CD4-positive, alpha-beta T cell treated with Interleukin-6 at 100 ng/mL for 8 hours (primary cell): ENCODE measurements at places on chromosomes 7 and 10.

- no peak for DNase-seq
Observed at GRCh38 chr7:74009719-74010118, 18.3 kb upstream of the ELN start.

- no peak for DNase-seq
Observed at GRCh38 chr7:149198161-149198816, 2.9 kb downstream of the ZNF282 start.

DNA sequence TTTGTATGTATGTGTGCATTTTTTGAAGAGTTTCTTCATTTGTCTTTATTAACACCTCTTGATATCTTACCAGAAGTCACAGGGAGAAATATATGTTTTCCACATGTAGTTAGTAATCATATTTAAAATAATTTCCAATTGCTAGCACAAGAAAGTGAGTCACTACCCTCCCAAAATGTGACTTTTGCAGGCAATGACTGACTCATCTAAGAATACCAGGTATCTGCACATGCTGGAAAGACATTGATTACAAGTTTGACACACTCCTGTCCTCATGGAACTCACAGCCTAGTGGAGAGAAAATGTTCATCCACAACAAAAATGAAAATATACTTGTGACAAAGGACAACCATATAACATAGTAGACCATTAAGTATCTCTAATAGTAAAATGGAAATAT lies 82.9 kb downstream of the SEMA3D start:
- DNase-seq = no peak

- DNase-seq = no peak
Observed at GRCh38 chr7:105718511-105718925, 137.2 kb upstream of the EFCAB10 start.

GRCh38 chr7:108140671-108141070 lies 10.5 kb upstream of the LAMB4 start:
- no peak for DNase-seq

GRCh38 chr7:50662041-50662694 lies 97.0 kb upstream of the DDC start:
- peak; percentile 52 for DNase-seq

DNA sequence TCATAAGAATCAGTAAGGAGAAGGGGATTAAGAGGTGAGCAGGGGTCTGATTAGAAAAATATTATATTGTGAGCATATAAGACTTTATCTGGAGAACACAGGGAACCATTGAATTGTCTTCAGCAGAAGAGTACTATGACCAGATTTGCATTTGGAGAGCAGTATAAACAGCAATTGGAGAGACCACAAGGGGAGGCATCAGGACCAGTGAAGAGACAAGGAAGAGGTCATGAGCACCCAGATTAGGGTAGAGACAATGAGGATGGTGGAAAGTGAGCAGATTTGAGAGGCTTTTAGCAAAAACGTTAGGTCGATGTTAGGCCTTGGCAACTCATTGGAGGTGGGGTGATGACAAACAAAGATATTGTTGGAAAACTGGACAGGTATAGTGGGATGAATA lies 13.0 kb upstream of the SMIM30 start:
- no peak for DNase-seq

DNA sequence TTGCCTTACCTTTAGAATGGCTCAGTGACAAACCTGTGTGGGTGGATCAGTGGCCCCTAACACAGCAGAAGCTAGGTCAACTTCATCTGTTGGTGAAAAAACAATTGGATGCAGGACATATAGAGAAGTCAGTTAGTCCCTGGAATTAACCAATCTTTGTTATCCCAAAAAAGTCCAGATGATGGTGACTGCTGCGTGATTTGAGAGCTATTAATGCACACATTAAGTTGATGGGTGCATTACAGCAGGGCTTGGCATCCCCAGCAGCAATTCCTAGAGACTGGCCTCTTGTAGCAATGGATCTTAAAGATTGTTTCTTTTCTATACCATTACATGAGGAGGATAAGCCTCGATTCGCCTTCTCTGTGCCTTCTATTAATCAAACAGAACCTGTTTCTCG lies 33.3 kb downstream of the OR13A1 start:
- no peak for DNase-seq

- DNase-seq = no peak
Observed at GRCh38 chr10:4595719-4596319, 230.2 kb upstream of the AKR1E2 start.

DNA sequence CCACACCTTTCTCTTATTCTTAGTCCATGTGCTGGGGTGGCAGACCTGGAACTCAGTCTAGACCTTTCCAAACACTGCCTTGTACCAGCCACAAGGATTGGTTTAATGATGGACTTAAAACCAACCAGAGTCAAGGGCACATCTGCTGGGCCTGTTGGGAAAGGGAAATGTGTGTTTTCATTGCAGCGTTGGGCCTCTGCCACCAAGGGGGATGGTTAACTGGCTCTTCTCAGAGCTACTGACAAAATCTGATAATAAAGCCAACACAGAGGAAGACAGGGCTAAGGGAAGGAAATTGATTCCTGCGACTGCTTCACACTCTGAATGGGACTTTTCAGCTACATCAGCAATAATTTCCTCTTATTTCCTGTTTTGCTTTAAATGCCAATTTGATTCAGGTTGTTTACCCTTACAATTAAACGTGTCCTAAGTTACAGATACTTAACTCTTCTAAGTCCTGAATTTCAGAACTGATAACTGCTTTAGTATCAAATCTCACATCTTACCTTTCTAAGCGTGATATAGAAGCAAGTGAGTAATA lies 68.4 kb upstream of the MALRD1 start:
- DNase-seq = no peak

DNA sequence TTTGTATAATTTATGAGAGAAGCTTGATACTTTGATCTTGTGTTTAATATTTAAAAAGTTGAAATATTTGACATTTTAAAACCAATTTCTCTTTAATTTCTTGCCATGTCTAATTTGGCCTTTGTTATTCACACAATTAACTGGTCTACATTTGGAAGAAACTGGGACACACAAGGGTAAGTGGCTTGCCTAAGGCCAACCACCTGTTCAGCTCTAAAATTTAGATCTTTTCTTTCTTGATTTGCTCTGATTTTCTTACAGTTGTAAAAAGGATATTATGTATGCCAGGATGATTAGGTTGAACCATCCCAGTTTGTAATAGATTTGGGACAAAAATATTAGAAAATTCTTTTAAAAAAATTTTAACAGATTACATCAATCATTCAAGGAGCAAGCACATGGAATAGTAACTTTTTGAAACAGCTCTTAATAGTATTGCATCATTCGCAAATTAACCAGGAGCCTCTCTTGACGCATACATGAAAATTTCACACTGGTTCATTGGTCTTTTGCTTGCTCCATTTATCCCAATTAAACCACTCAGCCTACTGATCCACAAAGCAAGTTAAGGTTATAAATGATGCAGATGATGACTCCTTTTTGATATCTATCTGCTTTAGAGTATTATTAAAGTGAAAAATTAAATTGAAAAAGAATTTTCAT lies 222.4 kb upstream of the SLC26A5 start:
- DNase-seq = no peak

DNA sequence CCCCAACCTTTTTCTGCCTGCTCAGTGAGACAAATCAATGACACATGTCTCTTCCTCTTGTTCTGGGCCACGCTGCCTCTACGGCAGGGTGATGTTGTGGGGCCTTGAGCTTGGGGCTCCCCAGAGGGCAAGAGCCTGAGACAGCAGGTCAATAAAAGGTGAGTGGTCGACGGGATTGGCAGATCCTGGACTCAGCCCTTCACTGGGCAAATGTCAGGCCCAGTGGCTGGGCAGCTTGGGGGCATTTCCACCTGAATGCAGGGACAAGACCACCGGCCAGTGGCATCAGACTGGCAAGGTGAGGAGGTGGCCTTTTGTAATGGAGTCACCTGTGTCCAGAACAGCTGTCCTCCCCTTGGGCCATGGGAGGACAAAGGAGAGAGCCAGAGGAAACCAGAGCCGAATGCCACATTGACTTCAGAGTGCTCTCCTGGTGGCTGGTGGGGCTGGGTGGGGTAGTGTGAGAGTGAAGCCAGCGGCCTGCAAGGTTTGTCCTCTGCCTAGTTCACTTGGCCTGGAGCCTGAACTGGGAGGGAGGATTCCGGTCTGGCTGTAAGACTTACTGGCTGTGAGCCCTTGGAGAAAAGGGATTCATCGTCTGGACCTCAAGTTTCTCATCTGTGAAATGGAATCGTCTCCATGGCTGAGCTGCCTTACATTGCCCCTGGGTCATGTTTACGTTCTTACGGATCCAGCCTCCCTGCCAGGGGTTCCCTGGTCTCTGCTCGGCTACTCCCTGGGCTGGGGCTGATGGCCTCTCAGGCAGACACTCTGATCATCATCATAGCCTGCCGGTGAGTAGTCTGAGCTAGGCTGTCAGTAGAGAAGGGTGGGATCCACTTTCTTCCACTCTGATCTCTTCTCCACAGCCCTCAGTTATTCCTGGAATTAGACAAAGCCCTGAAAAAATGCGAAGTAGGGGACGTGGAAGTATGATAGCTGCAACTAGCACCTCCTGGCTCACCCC lies 25.4 kb upstream of the CRHR2 start:
- no peak for DNase-seq

DNA sequence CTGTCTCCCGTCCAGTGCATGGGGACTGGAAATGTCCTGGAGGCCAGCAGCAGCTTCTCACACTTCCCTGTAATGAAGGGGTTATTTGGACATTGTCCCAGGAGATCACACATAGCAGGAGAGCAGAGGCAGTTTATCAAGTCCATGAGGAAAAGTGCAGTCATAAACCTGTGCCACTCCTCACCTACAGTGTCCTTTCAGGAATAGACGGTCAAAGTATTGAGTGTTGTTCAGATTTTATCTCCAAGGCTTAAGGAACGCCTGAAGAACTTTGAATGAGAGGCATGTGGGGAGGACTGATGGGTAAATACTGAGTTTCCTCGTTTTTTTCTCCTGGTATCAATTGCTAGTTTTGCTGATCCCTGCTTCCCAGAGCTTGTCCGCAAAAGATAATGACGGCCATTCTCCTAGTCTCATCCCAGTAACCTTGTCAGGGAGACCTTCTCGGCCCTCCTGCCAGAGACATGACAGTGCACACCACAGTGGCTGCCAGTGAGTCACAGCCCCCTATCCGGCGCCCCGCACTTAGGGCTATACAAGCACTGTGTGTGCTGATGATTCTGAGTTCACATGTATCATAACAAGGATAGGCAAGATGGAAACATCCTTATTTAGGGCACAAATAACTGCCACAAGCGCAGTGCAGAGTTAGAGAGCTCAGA lies 495.5 kb upstream of the MGMT start:
- no peak for DNase-seq

- no peak for DNase-seq
Observed at GRCh38 chr7:117767951-117768350, 105.3 kb downstream of the CTTNBP2 start.

DNA sequence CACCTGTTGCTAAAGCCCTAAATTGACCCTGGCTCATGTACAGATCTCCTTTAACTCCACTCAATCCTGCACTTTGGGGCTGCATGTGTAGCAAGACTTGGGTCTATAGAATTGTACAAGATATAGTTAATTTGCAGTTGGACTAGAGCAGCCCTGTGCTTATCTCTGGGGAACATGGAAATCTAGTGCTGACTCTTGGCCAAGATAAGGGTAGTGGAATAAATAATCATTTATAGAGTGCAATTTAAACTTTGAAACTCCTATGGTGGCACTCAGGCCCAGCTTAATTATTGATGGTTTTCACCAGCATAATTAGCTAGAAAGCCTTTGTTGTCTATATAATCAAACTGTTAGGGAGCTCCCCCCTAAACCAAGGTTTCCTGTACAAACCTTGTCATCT lies 39.2 kb upstream of the MBL2 start:
- no peak for DNase-seq

DNA sequence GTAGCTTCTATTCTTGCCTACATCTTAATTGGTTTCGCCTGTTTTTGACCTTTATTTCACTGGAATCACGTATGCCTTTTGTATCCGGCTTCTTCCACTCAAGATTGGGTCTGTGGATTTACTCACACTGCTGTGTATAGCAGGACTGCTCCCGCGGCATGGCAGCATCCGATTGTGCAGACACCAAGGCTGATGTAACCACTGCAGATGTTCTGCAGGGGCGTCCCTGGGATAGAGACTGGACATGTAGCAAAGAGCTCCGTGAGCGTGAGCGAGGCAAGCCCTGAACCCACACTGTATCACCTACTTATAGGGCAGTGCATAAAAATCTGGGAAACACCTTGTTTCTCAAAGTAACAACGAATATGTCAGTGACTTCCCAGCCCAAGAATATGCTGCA lies 11.4 kb upstream of the IDI2 start:
- DNase-seq = no peak

- no peak for DNase-seq
Observed at GRCh38 chr7:88229302-88229995, 9.6 kb upstream of the SRI start.

DNA sequence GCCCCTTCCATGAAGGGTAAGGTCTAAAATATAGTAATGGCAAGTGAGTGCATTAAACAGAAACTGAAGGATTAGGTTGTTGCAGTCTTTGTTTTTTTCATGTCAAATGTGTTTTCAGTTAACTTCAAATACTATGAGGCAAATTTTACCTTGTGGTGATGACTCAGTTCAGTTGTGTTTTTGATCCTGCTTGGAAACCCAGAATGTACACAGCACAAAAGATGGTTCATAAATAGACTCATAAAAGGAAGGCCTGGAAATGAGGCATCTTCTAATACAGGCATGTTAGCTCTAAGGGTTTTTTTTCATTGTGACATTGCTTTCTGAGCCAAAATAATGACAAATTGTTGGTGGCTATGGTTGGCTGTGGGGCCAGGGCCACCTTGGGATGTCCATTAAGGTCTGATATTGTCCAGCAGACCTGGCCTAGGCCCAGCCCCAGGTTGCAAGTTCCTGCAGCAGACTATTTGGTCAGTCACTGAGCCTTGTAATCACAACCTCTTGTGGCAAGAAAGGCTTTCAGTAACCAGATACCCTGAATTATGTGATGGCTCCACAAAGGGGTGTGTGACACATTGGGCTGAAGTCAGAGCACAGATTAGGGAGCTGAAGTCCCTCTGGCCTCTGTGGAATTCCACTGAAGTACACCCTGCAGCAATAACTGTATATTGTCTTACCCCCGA lies 69.0 kb upstream of the SAMD8 start:
- DNase-seq = no peak

GRCh38 chr10:124482236-124482800 lies 20.7 kb downstream of the LHPP start:
- no peak for DNase-seq

DNA sequence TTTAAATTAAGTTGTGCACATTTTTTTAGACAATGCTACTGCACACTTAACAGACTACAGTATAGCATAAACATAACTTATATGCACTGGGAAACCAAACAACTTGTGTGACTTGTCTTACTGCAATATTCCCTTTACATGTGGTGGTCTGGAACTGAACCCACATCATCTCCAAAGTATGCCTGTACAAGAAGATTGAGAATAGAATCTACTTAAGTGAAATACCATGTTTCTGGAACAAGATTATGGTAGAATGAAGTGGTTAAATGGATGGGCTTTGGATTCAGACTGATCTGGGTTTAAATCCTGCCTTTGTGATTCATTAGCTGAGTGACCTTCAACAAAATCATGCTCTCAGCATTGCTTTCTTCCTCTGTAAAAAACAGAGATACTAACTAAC lies 30.7 kb downstream of the CUL2 start:
- no peak for DNase-seq

GRCh38 chr7:80151274-80151665 lies 16.6 kb downstream of the GNAI1 start:
- no peak for DNase-seq
